ENCODE measurements at places on chromosomes 7 and 10.

- no peak for DNase-seq
Observed at GRCh38 chr7:131562941-131563340, 6.5 kb upstream of the PODXL start.

- DNase-seq: no peak
Observed at GRCh38 chr10:48508791-48509772, 95.8 kb downstream of the ARHGAP22 start.

DNA sequence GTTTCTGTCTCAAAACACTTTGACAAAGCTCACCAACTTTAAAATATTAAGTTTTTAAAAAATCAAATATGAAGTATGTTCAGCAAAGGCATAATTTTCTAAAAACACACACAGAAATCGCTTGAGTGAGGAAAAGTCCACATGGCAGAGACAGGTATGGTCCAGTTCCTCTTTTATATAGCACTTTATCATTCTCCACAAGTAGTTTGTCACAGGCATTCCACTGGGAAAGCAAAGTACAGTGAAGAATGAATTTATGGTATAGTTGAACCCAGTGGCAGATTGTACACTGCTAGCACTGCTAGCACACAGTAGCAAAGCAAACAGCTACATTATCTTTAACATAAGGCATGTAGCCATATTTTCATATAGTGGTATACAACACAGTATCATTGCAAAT lies 102.3 kb downstream of the HECTD2 start:
- no peak for DNase-seq

DNA sequence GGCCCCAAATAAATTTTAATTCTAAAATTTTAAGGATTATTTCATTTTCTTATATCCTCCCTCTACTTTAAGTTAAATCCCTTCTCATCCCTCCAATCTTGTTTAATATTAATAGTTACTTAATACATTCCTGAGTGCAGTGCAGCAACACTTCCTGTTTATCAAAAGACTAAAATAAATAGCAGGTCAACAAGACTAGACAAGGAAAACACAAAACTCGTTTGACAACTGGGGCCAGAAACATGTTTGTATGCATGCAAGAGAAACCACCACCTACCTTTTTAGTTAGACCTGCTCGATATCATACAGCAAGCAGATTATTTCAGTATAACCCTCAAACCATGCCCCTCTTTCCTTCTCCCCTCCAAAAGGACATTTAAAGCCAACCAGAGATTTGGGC lies 95.8 kb downstream of the PARD3 start:
- no peak for DNase-seq

DNA sequence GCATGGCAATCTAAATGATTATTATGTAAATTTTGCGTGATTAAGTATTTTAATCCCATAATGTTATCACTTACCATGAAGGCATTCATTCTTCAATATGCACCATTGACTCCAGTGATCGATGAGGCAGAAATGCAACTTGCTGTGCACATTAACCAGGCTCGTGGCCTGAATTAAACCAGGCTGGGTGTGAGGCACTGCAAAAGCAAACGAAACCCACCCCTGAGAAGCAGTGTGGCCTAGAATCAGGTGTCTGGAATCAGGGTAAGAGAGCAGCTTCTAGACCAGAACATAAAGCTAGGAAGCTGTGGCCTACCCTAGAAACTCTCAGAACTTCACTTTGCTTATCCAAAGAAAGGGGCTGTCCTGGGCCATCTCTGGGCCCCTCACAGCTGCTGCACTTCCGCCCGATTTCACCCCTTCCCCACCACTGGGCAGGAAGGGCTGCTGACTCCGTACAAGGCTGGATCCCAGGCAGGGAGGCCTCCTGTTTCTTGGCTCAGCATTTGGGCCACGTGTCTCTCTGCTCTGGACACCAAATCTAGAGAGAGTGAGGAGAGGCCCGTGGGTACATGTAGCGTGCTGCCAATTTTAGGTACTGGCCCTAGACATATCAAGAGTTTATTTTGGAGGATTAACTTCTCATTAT lies 4.4 kb downstream of the PTPRE start:
- no peak for DNase-seq

- no peak for DNase-seq
Observed at GRCh38 chr7:527723-528122, 8.1 kb upstream of the PDGFA start.

DNA sequence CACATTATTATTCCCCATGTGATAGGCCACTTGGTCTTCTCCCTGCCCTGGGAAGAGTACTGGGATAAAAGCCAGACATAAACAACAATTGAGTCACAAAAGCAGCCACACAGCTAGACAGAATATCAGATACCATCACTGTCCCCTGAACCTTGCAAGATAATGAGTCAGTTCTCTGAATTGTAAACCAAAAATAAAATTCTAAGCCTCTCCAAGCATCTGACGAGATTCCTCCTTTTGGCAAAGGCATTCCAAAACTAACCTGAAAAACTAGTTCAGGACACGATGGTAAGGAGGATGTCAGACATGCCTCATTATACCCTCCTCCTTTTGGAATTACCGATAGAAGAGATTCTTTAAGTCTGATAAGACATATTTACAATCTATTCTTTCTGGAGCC lies 450.7 kb downstream of the HTR7 start:
- DNase-seq: no peak

GRCh38 chr10:95688648-95689047 lies 5.1 kb downstream of the TCTN3 start:
- DNase-seq: no peak

- no peak for DNase-seq
Observed at GRCh38 chr7:148587076-148587475, 3.5 kb upstream of the C7orf33 start.
